ENCODE measurements at places on chromosomes 7 and 10.

DNA sequence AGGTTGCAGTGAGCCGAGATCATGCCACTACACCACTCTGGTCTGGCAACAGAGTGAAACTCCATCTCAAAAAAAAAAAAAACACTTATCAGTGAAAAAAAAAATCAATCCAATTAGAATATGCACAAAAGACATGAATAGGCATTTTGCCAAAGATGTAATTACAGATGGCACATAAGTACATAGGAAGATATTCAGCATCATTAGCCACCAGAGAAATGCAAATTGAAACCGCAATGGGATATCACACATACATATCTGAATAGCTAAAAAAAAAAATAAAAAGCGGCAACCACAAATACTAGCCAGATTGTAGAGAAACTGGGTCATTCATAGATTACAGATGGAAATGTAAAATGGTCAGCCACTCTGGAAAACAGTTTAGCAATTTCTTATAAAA is 1310.8 kb downstream of the XPNPEP1 start:
- DNase-seq = no peak

DNA sequence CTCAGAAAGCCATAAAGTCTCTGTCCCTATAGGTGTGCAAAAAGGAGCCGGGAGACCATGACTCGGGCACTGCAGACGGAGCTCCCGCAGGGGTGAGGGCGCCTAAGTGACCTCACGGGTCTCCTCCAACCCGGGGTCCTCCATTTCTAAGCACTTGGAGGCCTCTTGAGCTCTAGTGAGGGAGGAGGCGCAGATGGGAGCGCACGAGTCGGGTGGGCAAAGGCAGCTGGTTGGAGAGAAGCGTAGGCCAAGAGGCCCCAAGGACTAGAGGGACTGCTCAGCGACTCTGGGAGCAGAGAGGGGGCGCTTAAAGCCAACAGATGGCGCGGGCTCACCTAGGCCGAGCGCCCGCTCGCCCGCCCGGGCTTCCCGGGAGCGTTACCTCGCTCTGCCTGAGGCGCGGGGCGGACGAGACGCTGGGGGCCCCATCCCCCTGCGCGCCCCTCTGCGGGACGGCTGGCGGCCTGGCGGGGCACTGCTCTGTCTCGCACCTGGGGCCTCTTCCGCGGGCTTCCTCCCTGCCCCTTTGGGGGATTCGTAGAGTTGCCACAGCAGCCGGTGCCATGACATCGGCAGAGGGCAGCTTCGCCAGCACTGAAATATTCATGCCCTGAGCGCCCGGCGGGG is 523 bp upstream of the CDH23 start:
- no peak for DNase-seq

DNA sequence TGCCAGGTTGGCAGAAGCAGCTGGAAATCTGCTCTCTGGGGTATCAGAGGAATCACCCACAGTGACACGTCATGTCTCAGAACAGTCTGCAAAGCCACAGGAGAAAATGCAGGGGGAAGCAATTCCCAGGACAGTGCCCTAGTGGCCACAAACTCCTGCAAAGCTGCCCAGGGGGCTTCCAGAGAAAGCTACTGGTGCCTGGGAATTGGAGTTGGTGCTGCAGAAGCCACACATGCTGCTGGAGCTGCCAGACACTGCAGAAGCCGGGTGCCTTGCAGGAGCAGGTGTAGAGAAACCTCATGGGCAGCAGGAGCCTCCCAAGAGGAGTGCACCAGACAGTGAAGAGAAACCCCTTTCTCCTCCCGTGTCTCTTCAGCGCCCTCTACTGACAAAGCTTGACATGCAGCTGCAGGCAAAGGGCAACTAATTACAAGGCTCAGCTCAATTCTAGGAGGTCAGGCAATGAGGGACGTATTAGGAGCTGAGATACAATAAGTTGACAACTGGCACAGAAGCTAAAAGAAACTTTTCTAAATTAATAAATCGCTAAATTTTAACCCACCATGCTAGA is 30.2 kb upstream of the NUB1 start:
- no peak for DNase-seq

- DNase-seq = no peak
Observed at GRCh38 chr10:6119423-6119822, 30.6 kb downstream of the RBM17 start.

GRCh38 chr10:110751850-110752249 is 107.7 kb downstream of the RBM20 start:
- DNase-seq = no peak

DNA sequence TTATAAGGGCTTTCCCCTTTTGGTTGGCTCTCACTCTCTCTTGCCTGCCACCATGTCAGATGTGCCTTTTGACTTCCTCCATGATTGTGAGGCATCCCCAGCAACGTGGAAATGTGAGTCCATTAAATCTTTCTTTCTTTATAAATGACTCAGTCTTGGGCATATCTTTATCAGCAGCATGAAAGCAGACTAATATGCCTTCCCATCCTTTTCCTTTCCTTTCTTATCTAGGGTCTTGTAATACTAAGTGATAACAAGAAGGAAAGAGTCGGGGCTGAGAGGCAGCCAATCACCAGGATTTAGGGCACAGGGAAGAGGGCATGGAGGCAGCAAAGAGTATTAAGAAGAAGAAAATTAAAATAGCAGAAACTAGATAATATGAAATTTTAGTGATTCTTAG is 62.0 kb upstream of the JCAD start:
- DNase-seq = no peak

- no peak for DNase-seq
Observed at GRCh38 chr7:133434246-133434865, 181.5 kb downstream of the EXOC4 start.

DNA sequence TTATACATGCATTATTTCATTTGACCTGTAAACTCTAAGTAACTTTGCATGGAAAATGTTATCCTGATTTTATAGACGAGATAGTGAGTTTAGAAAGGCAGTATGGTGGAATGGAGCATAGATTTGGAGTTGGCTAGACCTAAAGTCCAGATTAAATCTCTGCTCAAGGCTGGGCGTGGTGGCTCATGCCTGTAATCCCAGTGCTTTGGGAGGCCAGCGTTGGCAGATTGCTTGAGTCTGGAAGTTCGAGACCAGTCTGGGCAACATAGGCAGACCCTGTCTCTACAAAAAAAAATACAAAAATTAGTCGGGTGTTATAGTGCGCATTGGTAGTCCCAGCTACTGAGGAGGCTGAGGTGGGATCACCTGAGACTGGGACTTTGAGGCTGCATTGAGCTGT is 9.4 kb downstream of the PTEN start:
- no peak for DNase-seq

- DNase-seq = no peak
Observed at GRCh38 chr7:136144182-136144581, 167.0 kb upstream of the MTPN start.

- DNase-seq = no peak
Observed at GRCh38 chr10:127937915-127938463, 31.1 kb downstream of the PTPRE start.

- DNase-seq = no peak
Observed at GRCh38 chr10:3046981-3047547, 20.3 kb upstream of the PFKP start.

GRCh38 chr10:127890832-127891334 is 1.9 kb downstream of the CLRN3 start:
- no peak for DNase-seq

- no peak for DNase-seq
Observed at GRCh38 chr10:111739125-111739873, 444.3 kb downstream of the GPAM start.

DNA sequence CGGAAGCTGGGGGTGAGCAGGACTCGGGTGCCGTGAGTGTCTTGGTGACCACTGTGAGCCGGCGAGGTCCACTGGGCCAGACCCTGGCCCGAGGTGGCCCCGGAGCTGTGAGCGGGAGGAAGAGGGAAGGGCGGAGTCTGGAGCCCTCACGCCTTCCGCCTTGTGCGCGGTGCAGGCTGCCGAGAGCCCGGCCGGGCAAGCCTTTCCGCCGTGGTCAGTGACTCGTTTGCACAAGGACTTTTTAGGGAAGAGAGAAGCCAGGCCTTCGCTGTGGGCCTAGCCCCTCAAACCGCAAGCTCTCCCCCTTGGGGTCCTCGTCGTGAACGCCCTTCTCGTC is 40.9 kb upstream of the ZNF32 start:
- DNase-seq = no peak

DNA sequence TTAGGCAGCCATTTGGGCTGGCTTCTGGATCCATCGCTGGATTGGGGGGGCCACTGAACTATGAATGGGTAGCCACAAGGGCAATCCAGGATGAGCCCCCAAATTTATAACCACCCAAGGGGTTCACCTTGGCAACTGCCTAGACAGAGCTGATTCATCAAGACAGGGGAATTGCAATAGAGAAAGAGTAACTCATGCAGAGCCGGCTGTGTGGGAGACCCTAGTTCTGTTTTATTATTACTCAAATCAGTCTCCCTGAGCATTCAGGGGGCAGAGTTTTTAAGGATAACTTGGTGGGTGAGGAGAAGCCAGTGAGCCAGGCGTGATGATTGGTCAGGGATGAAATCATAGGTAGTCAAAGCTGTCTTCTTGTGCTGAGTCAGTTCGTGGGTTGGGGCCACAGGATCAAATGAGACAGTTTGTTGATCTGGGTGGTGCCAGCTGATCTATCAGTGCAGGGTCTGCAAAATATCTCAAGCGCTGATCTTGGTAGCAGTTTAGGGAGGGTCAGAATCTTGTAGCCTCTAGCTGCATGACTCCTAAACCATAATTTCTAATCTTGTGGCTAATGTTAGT is 57.9 kb downstream of the DNAJB9 start:
- no peak for DNase-seq

DNA sequence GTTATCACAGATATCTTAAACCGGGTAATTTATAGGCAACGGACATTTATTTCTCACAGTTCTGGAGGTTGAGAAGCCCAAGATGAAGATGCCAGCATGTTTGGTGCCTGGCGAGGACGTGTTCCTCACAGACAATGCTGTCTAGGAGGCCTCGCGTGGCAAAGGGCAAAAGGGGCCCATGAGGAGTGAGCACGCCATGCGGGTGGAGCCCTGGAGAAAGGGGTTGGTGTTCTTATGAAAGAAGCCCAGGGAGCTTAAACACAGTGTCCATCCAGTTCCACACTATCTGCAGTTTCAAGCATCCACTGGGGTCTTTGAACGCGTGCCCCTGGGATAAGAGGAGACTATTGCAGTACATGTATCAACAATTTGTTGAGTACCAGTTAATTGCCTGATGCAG is 51.4 kb downstream of the CXCL12 start:
- DNase-seq = no peak

- DNase-seq = no peak
Observed at GRCh38 chr7:33841031-33841430, 64.3 kb upstream of the BMPER start.

DNA sequence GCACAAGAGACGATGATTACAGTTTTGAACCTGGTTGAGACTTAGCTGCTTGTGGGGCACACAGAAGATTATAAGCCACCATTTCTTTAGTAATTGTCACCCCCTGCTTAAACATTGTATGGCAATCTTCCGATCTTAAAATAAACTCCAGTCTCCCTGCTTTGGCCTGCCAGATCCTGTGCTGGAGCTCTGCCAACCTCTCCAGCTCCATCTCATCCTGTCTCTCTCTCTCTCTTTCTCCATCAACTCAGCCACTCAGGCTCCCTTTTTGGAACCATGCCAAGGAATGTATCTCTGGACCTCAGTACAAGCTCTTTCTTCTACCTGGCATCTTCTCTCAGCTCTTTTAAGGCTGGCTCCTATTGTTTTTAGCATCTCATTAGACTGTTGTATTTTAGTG is 1053.2 kb downstream of the REEP3 start:
- no peak for DNase-seq

- DNase-seq = no peak
Observed at GRCh38 chr10:80709866-80710265, 172.2 kb downstream of the SH2D4B start.

DNA sequence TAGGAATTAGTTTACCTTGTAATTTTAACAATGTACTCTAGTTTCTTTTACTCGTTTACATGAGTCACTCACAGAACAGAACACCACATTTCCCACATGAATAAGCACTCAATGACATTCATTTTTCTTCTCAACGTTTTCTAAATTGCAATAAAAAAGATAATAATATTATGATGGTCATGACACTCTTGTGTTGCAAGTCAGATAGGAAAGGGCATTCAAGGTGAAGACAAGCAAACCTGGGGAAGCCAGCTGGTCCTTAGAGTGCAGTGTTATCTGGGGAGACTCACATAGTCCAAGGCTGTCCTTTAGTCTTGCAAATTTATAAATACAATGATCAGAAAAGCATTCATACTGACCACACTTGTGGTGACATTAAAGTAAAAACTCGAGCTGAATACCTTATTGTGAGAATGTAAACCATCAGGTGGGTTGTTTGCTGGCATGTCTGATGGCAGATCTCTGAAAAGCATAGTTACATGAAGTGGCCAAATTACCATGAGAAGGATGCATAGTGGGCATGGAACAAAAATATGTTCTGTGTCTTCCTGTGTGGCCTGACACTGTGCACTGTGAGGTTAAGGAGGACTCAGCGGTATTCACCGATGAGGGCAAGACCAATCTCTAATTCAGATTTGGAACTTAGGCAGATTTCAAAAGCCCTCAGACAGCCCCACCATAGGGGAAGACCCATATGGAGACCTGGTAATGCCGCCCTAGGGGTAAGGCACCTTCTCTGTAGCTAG is 158.9 kb upstream of the ASAH2 start:
- DNase-seq = no peak

DNA sequence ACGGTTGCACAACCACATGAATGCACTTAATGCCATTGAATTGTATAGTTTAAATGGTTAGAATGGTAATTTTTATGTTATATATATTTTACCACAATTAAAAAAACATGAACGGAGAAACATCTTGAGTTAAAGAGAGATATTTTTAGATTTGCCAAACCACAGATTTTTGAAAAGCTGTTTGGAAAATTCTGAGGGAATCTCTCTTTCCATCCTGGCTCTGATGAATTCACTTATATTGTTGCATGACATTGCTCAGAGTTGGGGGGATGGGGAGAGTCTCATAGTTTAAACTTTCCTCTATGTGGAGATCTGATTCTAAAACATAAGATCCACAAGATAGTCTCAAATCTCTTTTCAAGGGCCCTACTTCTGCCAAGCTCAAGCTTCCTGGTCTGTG is 275.0 kb upstream of the NPVF start:
- no peak for DNase-seq

DNA sequence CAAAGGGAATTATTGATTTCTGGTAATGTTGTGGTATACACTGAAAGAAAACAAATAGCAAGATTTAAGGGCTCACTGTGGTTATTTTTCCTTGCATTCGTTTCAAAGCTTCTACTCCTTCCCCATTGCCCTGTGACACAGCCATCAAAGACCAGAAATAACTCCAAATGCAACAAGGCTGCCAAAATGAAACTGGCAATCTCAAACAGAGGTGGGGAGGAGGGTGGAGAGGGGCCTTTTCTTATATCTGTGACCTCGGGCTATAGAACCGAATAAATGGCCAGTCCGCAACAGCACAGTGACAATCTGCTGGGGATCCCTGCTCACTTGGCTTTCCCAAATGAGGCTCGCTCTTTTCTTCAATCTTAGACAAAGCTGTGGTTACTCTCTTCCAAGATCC is 17.4 kb upstream of the SPOCK2 start:
- DNase-seq = no peak

DNA sequence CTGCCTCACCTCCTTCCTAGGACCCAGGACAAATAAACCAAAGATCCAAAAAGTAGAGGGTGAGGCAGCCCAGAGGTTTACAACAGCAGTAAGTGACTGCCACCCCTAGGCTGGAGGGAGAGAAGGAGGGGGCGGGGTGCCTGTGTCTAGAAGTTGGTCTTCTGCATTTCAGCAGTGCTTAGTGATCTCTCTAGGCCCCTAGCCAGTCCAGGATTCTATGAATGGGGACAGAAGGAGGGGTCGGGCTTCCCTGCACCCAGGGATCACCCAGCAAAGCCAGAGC is 62.8 kb upstream of the KDM7A start:
- DNase-seq = no peak

- DNase-seq = no peak
Observed at GRCh38 chr7:27459021-27459730, 203.5 kb downstream of the HIBADH start.

- no peak for DNase-seq
Observed at GRCh38 chr10:118148247-118148646, 101.5 kb upstream of the RAB11FIP2 start.
